ENCODE measurements at places on chromosomes 13 and 19.

- DNase-seq: no peak
Observed at GRCh38 chr19:32816555-32817099, 52.9 kb downstream of the SLC7A9 start.

DNA sequence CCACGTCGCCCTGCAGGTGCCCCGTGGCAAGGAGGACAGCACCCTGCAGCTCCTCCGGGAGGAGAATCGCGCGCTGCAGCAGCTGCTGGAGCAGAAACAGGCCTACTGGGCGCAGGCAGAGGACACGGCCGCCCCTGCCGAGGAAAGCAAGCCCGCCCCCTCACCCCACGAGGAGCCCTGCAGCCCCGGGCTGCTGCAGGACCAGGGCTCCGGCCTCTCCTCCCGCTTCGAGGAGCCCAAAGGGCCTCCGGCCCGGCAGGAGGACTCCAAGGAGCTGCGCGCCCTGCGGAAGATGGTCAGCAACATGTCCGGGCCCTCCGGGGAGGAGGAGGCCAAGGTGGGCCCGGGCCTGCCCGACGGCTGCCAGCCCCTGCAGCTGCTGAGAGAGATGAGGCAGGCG, 11.6 kb downstream of the CBY2 start:
- no peak for DNase-seq

DNA sequence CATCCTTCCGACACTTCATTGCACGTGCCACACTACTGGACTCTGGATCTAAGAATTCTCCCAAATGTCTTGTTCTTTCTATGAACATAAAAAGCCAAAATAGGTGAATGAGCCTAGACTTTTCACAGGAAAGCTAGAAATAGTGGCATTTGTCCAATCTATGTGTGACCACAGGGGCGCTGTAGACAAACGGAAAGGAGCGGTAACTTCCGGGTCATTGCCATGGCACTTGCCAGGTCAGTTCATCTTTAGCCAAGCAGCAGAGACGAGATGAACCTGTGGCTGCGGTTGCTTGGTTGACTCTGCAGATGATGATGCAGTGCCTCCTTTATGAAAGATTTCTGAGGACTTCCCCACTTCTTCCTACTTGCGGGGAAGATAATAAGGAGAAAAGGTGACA, 65.6 kb downstream of the ADGRE1 start:
- DNase-seq: no peak

DNA sequence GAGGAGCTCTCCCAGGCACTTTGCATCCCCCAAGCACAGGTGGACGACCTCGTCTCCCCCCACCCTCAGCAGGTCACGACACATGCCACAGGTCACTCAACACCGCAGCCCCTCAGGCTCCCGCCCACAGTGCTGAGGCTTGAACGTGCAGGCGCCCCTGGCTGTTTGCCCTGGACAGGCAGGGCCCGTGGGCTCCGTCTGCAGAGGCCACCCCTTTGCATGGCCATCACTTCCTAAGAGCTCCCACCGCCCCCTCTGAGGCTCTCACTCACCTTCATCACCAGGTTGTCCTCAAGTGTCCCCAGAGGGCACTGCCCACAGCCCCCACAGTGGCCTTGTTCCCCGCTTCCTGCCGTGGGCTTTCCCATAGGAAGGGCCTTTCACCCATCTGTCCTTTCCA, 132.1 kb upstream of the MCF2L start:
- DNase-seq: no peak

DNA sequence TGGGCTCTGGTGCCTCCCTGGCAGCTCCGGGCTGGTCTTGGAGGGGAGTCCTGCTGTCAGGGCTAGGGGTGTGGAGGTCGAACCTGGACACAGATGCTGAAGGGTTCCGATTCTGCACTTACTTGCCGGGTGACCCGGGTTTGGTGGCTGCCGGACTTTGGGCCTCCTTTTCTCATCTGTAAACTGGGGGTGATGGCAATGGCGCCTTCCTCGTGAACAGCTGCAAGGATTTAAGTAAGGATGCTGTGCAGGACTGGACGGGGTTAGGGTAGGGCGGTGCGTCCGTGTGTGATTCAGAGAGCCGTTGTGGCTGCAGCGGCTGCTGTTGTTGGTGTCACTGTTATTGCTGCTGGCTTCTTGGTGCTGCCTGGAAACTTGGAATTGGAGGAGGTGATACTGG, 2.4 kb downstream of the HPN start:
- DNase-seq: no peak

- no peak for DNase-seq
Observed at GRCh38 chr13:27133889-27134288, 37.7 kb downstream of the USP12 start.

GRCh38 chr19:12769689-12770088, 5.7 kb downstream of the HOOK2 start:
- DNase-seq: peak; percentile 96

- DNase-seq: peak; percentile 33
Observed at GRCh38 chr13:27406178-27406939, 18.1 kb upstream of the GTF3A start.

- no peak for DNase-seq
Observed at GRCh38 chr13:52002361-52002760, 8.9 kb downstream of the ATP7B start.

Data from D721Med (cell line).